ENCODE measurements at places on chromosomes 2 and 18.
A peak's percentile ranks its signal among the peaks of the same experiment; 100 is the strongest.

GRCh38 chr2:73919596-73920228 lies 7.0 kb upstream of the DGUOK start:
- no peak for DNase-seq

GRCh38 chr18:49227441-49228165 lies 232.8 kb downstream of the DYM start:
- DNase-seq = peak; percentile 69

- no peak for DNase-seq
Observed at GRCh38 chr2:98295721-98296414, 50.4 kb upstream of the CNGA3 start.

DNA sequence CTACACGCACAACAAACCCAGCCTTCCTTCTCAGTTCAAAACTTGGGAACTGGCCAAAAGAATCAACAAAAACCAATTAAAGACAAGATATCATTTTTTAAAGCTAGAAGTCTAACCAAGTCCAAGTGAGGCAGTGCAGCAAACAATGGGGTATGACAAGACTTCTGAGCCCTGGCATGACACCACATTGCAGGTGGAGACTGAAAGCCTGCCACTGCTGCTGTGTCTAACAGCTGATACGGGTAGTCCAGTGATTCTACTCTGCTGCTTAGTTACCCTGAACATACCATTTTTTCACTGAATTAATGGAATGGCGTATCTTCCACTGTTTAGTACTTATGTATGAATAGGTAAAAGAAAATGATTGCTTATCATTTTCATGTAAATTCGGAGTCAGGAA lies 47.4 kb upstream of the KIDINS220 start:
- DNase-seq = no peak

DNA sequence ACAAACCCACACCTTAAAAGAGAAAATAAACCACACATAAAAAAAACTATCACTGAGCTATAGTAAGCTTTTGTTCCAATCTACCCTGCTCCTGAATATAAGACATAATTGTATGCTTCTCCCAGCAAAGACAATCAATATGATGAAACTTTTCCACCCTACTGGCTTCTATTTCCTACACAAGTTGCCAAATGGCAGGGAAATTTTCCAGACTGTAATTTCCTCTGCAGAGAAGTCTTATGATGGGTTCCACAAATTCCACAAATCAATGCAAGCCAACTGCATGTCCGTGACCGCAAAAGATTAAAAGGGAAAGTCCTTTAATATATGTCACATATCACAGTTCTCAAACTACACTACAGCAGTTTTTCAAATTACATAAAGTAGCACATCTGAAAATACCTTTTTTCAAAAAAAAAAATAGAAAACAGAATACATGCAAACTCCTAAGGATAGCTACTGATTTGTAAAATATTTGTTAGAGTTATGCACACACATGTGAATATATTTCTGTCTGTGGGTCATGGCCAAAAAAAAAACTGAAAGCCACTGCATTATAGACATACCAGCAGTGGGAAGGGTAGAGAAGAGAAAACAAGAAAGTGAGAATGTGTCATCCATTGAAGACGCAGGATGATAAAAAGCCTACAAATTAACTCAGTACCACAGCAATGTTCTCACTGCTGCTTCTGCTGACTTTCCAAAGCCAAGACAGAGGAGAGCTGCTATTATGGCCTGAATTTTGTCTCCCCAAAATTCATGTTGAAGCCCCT lies 61.4 kb downstream of the RPL31 start:
- no peak for DNase-seq

- no peak for DNase-seq
Observed at GRCh38 chr18:59550174-59550516, 147.1 kb downstream of the CCBE1 start.

DNA sequence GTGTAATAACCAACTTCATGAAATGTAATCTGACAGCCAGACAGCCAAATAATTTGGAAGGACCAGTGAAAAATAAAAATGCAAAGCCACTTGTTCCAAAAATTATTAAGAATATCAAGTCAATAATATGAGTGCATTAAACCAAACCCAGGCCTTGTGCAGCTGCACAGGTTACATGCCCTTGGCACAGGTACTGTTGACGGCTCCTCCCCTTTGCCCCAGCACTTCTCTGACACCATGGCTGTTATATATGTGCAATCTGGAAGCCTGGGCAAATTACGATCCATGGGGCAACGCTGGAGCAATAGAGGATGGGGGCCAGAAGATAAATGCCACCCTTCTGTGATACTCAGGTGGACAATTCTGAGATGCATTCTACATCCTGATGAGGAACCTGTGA lies 68.9 kb downstream of the METTL4 start:
- no peak for DNase-seq

GRCh38 chr2:83573060-83573459 lies 886.0 kb downstream of the SUCLG1 start:
- no peak for DNase-seq

- DNase-seq = no peak
Observed at GRCh38 chr2:232336981-232337720, 41.4 kb upstream of the ALPP start.

DNA sequence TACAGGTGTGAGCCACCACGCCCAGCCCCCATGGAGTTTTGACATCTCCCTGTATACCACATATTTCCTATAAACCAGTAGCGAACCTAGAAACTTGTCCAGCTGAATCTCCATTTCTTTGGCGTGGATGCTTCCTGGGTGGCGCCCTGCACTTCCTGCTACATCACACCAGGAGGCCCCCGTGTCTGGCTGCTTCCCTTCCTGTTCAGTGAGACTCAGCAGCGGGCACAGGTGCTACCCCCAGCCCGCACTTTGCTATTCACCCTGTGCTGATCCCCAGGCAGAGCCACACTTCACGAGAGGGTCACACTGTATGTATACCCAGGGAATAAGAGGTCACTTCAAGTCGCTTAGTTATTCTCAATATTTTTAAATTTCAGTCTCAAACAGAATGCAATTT lies 35.0 kb downstream of the CYP27C1 start:
- no peak for DNase-seq

DNA sequence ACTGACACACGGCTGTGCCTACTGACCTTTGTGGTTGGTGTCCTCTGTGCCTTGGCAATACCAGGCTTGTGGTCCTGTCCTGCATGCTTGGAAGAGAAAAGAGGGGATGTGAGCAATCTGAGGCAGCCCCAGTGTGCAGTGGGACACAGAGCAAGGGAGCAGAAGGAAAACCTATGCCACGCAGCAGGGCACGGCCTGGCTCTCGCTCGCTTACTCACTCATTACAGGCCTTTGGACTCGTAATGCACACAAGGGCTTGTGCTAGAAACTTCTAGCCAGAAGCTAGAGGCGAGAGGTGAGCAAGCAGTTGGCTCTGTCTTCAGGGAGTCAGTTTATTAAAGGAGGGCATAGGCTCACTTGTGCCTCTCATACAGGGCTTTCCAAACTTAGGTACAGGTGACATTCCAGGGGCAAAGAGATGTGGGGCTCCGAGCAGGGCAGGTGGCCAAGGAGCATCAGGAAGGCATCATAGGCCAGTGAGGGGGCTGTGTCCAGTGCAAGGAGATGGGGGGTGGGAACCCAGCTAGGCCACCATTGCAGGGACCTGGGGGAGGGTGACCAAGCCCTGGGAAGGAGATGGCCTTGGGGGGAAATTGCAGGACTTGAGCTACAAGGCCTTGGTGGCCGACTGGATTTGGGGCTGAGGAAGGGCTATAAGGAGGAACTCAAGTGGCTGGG lies 100.8 kb downstream of the DYSF start:
- no peak for DNase-seq

- no peak for DNase-seq
Observed at GRCh38 chr2:173855661-173856060, 109.5 kb downstream of the SP3 start.

DNA sequence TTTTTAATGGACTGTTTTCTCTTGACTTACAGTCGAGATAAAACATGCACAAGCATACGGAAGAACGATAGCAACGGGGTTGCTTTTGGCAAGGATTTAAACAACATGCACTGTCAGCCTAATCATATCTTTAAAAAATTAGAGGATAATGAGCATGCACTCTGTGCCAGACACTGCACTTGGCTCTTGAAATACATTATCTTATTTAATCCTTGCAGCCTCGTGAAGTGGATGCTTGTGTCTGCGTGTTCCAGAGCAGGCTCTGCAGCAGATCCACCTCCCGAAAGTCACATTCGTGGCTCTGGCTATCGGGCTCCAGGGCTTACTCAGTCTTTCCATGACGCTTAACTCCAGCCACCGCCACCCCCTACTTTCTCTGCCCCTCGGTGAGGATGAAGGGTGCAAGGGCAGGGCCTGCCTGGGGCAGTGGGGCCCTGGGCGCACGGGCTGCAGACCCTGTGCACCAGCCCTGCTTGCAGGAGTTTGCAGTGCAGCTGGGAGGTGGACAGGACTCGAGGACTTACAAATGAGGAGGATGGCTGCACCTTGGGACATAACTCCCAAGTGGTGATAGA lies 61.7 kb downstream of the ACKR3 start:
- no peak for DNase-seq

DNA sequence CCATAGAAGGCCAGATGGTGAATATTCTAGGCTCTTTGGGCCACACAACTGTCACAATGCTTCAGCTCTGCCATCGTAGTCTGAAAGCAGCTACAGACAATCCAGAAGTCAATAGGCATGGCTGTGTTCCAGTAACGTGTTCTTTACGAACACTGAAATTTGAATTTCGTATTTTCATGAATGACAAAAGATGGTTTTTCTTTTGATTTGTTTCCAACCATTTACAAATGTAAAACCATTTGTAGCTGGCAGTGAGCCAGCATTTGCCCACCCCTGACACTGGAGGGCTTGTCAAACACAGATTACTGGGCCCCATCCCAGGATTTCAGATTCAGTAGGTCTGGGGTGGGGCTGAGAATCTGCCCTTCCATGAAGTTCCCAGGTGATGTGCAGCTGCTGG lies 83.0 kb upstream of the ATG16L1 start:
- no peak for DNase-seq

DNA sequence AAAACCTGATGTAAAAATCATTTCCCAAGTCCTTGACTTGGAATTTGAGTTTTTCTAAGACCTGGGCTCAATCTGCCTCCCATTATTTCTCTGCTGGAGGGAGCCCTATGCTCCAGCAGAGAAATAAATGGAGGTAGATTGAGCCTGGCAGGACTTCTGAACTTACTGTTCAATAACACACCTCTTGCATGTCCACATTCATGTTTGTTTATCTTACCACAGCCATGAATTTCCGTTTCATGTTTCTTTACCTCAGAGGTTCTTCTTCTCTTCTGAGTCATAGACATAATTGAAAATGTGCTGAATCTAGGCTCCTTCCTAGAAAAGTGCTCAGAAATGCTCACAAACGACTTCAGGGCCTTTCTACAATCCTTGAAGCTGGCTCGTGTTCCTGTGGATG lies 170.8 kb downstream of the PMAIP1 start:
- no peak for DNase-seq

DNA sequence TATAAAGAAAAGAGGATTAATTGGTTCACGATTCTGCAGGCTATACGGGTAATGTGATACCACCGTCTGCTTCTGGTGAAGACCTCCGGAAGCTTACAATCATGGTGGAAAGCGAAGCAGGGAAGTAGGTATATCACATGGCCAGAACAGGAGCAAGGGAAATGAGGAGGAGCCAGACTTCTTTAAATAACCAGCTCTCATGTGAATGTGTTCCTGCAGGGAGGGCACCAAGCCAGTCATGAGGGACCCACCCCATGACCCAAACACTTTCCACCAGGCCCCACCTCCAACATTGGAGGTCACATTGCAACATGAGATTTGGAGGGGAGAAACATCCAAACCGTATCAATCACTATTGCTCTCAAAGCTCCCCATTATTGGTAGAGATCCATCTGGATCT lies 61.8 kb downstream of the EFEMP1 start:
- DNase-seq = no peak
